ENCODE measurements at places on chromosomes 2 and 18. TPM values are rescaled to one million over a fixed set of nuclear protein-coding genes. Genes with fewer than 3 reads are reported as not detected.

Gene MYCN
- total RNA-seq, result 69.1 TPM

DNA sequence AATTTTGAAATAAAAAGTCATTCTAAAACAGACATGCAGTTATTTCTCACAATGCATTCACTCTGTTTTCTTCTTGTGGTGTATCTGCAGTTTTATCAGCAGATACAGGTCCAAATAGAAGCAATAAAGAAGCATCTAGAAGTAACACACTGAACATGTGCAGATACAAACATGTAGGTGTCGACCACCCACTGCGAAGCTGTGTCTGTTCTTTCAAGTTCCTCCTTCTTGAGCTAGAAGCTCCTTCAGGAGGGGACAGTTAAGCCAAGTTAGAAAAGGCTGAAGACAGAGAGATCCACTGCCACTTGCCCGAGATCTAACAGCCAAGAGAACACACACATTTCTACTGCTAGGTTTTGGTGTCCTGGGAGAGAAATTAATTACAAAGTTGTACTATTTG, 30.1 kb downstream of the WDFY1 start:
- no peak overlapping the region for H3K27ac ChIP-seq
- H3K36me3 ChIP-seq, result peaks cover 20% of the 10 kb centered on the region
- H3K27me3 ChIP-seq, result no peaks in the 10 kb centered on the region
- no peak for DNase-seq
- H3K4me1 ChIP-seq, result no peaks in the 10 kb centered on the region

DNA sequence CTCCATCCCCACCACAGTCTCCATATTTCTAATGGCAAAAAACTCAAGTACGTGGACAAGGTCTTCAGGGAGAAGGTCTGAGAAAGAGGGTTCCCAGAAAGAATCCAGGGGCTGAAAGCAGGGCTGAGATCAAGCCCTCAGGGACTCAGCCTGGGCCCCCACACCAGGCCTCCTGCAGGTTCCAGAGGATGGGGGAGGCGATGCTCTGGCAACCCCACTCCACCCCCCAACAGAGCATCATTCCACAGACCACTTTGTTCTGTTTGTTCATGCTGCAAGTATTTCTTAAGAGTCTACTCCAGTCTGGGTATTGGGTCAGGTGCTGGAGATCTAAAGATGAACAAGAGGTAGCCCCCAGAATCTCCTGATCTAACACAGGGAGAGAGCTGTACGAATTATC, 32.2 kb downstream of the ZBTB7C start:
- peaks cover 8% of the 10 kb centered on the region for H3K27me3 ChIP-seq
- no peak overlapping the region for H3K4me3 ChIP-seq
- H3K36me3 ChIP-seq, result no peaks in the 10 kb centered on the region
- H3K27ac ChIP-seq, result no peak overlapping the region

DNA sequence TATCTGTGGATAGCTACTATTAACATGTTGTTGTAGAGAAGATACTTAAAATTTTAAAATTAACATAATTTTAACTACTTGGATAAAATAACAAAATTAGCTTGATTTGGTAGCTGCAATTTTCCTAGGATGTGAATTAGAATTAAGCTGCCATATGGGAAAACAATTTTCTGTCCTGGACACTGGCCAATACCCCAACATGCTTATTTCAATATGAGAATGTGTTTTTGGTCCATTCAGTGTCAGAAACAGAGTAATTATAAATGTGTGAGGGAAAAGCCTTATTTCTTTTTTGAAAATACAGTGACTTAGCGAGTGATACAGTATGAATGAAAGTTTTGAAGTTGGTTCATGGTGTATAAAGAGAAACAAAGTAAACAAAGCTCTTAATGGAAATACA, 948.3 kb upstream of the GYPC start:
- no peak overlapping the region for H3K27ac ChIP-seq
- peaks cover 29% of the 10 kb centered on the region for H3K4me1 ChIP-seq
- no peak for DNase-seq
- H3K4me3 ChIP-seq, result no peak overlapping the region
- no peaks in the 10 kb centered on the region for H3K36me3 ChIP-seq
- H3K27me3 ChIP-seq, result no peaks in the 10 kb centered on the region

- peaks cover 2% of the 10 kb centered on the region for H3K27me3 ChIP-seq
- peaks cover 11% of the 10 kb centered on the region for H3K4me1 ChIP-seq
- H3K36me3 ChIP-seq, result no peaks in the 10 kb centered on the region
- no peak overlapping the region for H3K27ac ChIP-seq
- no peak overlapping the region for H3K4me3 ChIP-seq
- no peak for DNase-seq
Observed at GRCh38 chr2:71602581-71602980, 149.2 kb downstream of the DYSF start.

- H3K27me3 ChIP-seq, result no peaks in the 10 kb centered on the region
- H3K36me3 ChIP-seq, result no peaks in the 10 kb centered on the region
- DNase-seq, result no peak
- no peaks in the 10 kb centered on the region for H3K4me1 ChIP-seq
- no peak overlapping the region for H3K4me3 ChIP-seq
- H3K27ac ChIP-seq, result no peak overlapping the region
Observed at GRCh38 chr18:941331-941730, 36.7 kb downstream of the ADCYAP1 start.

DNA sequence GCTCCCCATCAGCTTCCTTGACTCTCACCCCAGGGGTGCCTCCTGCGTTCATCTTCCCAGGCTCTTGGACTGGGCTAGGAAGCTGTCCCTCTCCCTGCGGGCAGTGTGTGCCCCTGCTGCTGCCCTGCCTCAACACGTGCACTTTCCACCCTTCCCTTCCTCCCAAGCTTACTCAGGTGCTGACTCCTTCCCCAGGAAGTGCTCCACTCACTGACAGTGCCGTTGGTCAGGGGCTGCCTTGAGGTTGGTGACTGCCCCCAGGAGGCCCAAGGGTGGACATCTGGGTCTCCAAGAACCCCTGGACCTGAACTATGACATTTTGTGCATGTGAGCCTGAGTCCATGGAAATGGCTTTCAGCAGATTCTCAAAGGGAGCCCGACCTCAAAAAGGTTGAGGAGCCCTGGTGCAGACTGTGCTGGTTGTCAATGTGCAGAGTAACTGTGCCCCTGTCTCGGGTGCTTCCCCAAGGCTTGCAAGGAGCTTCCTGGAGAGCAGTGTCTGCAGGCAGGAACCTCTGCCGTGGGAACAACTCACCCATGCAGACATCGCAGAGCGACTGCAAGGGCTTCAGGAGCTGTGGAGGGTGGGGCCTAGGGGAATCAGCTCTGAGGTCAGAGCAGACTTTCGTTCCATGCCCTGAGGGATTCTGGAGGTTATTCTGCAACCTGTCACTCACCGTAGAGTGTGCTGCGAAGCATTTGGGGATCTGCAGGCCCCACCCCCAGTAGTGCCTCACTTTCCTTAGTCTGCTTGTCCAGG, 116.5 kb upstream of the MCFD2 start:
- H3K36me3 ChIP-seq, result no peaks in the 10 kb centered on the region
- peaks cover 44% of the 10 kb centered on the region for H3K4me1 ChIP-seq
- no peak overlapping the region for H3K27ac ChIP-seq
- H3K4me3 ChIP-seq, result no peak overlapping the region

DNA sequence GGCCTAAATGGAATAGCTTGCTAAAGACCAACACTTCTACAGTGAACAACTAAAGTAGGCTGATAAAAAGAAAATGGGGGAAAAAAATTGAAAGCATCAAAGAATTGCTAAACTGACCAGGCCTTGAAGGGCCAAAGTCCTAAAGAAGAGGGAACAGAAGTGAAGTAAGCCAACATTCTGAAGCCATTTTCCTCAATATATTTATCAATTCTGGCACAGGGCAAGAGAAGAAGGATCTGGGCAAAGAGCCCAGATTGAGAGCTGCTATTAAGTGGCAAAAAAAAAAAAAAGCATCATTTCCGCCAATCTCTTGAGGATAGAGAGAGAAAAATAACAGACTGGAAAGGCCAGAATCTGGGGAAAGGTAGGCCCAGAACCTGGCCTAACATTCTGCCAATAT, 25.7 kb downstream of the FANCL start:
- DNase-seq, result no peak
- H3K27me3 ChIP-seq, result no peaks in the 10 kb centered on the region
- peaks cover 2% of the 10 kb centered on the region for H3K4me1 ChIP-seq

GRCh38 chr2:238381341-238382115, 45.2 kb upstream of the ASB1 start:
- H3K27me3 ChIP-seq, result peaks cover 18% of the 10 kb centered on the region
- peaks cover 9% of the 10 kb centered on the region for H3K4me1 ChIP-seq
- H3K27ac ChIP-seq, result no peak overlapping the region
- DNase-seq, result no peak

Gene REG3A
- total RNA-seq, result not detected

DNA sequence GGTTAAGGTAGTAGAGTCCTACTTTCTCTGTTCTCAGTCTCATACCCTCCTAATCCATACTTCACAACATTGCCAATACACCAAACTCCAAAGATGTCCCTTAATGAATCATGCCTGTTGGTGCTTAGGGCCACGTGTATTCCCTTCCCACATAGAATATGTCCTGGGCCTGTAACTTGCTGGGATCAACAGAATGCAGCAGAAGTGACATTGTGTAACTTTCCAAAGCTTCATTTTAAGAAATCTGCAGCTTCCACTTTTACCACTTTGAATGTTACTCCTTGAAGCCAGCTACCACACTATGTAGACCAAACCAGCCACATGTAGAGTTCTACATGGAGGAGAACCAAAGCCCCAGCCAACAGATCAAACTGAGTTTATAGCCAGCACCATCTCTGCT, 58.5 kb upstream of the ARHGAP15 start:
- H3K27ac ChIP-seq, result no peak overlapping the region
- no peaks in the 10 kb centered on the region for H3K36me3 ChIP-seq
- no peaks in the 10 kb centered on the region for H3K27me3 ChIP-seq
- no peak for DNase-seq
- no peak overlapping the region for H3K4me3 ChIP-seq

Gene SNED1
- 7.1 TPM for total RNA-seq

DNA sequence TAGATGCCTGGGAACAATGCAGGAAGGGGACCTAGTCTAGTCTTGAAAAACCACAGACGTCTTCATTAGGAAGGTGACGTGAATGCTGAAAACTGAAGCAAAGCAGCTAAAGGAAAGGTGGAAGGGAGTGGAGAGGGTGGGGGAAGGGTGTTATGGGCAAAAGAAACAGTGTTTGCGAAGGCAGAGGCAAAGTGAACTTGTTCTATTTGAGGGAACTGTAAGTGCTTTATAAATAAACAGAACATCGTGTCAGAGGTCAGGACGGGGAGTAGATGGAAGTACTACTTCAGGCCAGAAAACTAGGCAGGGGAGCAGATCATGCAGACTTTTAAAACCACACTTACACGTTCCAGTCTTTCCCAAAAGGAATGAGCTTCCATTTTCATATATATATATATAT, 57.8 kb downstream of the FASTKD2 start:
- no peak for DNase-seq
- no peaks in the 10 kb centered on the region for H3K36me3 ChIP-seq
- no peak overlapping the region for H3K27ac ChIP-seq
- H3K4me3 ChIP-seq, result no peak overlapping the region

- no peak for DNase-seq
- no peaks in the 10 kb centered on the region for H3K4me1 ChIP-seq
- H3K4me3 ChIP-seq, result no peak overlapping the region
- H3K27me3 ChIP-seq, result no peaks in the 10 kb centered on the region
- H3K36me3 ChIP-seq, result peaks cover 39% of the 10 kb centered on the region
- no peak overlapping the region for H3K27ac ChIP-seq
Observed at GRCh38 chr2:24586955-24587354, 95.9 kb downstream of the NCOA1 start.

Gene MOGAT1
- not detected for total RNA-seq

DNA sequence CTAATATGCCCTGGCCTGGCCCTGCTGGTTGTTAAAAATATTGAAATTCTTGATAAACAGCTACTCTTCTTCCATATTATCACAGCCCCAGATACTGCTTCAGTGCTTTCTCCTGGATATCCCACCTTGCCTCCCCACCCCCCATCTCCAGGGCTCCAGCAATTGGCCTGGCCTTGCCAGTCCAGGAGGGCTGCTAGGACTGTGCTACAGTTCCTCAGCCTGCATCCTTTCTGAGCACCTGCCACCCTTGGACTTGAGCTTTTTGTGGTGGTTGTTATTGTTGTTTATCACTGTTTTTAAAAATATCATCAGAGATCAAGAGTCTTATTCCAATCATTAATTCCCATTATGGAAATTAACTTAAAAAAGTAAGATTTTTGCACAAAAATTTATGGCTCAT, 13.5 kb downstream of the HNMT start:
- H3K27me3 ChIP-seq, result no peaks in the 10 kb centered on the region
- no peak overlapping the region for H3K27ac ChIP-seq
- no peak overlapping the region for H3K4me3 ChIP-seq
- H3K36me3 ChIP-seq, result peaks cover 4% of the 10 kb centered on the region

DNA sequence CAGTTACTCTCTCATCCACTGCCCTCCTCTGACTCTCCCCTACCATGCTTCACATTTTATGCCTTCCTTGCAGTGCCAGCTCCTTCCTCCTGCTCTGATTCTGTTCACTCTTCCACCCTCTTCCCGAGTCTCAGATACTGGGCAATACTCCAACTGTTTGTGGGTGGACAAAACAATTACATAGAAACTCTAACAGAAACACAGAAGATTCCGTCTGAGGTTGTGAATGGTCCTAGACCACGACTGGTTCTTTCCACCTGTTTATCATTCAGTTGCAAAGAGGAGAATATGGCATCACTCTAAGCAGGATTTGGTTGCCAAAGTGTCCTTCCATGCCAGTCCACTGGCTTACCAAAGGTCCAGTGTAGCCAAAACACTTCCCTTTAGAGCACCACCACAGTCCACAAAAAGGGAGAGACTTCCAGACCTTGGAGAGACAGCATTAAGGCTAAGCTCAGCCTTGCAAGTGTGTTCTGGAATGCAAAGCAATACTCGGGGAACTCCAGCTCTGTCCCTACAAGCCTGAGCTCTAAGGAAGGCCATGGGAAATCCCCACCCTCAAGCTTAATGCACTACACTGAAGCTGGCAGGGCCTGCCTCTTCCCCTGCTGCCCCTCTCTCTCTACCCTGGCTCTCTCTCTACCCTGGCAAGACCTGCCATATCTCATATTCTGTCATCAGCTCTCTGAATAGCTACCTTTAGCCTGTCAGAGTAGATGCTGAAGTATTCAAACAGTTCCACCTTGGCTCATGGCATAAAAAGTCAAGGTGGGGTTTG, 33.6 kb upstream of the RND3 start:
- DNase-seq, result no peak
- H3K27ac ChIP-seq, result peak overlapping the region; percentile 48
- no peaks in the 10 kb centered on the region for H3K27me3 ChIP-seq

DNA sequence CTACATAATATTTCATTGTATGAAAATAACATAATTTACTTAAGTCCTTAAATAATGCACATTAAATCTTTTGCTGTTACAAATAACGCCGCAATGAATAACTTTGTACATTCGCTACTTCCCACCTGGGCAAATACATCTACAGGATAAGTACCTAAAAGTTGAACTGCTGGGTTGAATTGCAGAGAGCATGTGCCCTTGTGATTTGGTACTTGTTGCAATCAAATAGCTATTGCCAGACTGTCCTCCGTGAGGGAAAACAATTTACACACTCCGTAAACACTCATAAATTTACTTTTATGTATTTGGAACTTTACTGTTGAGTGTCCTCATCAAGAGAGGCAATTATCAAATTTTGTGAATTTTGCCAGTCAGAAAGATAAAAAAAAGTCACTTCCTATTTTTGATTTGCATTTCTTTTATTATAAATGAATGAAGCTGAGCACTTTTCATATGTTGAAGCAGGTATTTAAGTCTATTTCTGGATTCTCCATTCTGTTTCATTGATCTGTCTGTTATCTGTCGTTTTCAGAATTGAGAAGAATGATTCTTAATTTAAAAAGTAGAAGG, 140.8 kb upstream of the SERTAD2 start:
- H3K4me3 ChIP-seq, result no peak overlapping the region
- H3K4me1 ChIP-seq, result peaks cover 11% of the 10 kb centered on the region
- no peak for DNase-seq
- no peaks in the 10 kb centered on the region for H3K36me3 ChIP-seq
- H3K27ac ChIP-seq, result no peak overlapping the region

All from mesothelial cell of epicardium (in vitro differentiated cells).